ENCODE measurements at places on chromosomes 1 and 21. TPM values are rescaled to one million over a fixed set of nuclear protein-coding genes. Genes with fewer than 3 reads are reported as not detected.

DNA sequence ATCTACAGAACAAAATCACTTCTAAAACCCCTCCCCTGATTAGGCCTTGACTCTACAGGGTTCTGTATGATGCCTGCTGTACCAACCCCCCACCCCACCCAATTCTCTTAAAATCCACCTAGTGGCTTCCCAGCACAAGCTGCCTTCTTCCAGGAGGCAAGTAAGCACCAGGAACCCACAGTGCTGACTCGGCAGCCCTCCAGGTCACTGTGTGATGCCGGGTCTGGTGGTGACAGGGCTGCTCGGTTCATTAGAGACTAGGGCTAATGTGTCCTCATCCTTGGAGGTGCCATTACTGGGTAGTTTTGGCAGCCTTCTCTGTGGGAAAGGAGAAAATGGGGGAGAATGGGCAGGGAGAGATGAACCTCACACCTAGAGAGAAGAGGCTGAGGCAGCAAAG, 363.5 kb downstream of the PTPRU start:
- DNase-seq = no peak

- no peak for DNase-seq
Measured at GRCh38 chr1:89451011-89451410, 73.6 kb upstream of the LRRC8B start.

DNA sequence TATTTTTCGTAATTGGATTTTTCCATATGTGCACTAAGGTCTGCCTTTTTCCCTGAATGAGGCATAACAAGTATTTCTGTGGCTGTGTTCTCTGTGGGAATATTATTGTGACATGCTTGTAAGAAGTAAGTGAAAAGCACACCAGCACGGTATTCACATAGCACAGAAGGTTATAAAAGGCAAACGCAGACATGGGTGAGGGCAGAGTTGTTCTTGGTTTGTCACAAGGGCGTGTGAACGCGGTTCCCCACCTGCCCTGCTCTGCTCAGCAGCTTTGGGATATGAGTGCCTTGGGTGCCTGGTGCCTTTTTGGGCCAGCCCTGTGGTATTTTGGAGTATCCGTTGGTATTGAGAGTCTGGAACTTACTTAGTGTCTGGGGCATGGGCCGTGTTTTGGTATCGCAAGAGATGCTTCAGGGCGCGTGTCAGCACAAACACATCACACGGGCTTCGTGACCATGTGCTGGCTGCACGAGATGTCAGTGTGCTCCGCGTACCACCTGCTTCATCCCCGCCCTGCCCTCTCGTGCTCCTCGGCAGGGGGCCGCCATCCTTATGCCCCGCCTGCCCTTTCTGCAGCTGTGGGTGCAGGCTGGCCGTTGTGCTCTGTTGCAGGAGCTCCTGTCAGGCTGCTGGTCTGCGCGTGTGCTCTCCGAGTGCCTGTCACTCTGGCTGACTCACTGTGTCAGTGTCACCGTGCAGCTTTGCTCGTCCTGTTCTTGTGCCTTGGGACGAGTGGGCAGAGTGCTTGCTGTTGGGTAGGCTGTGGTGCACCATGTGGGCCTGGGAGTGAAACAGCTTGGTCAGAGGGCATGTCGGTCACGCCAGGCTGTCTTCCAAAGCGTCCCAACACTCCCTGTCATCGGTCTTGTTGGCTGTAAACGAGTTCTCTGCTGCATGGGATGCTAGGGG, 15.0 kb downstream of the SKI start:
- no peak for DNase-seq

DNA sequence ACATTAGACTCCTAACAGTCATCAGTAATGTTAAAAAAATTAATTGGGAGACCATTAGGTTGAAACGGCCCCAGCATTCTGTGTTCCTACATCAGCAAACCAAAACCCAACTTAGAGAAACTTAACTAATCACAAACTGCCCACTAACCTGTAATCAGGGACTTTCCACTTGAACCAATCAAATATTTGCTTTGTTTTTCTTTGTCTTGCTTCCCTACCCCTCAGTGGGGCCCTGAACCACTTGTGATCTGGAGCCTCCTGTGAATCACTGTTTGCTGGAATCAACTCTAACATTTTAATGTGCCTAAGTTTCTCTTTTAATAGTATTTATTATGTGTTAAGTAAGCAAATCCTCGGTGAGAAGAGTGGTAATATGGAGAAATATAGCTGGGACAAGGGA, 64.0 kb downstream of the ABCA4 start:
- DNase-seq = no peak

VASH2 gene
- total RNA-seq = 1.7 TPM

GPR3 gene
- not detected for total RNA-seq

NTMT2 gene
- not detected for total RNA-seq

RAVER2 gene
- total RNA-seq = 71.0 TPM
